Fibroblast of lung (primary cell): ENCODE measurements at places on chromosomes 16 and 17. TPM values are rescaled to one million over a fixed set of nuclear protein-coding genes. Genes with fewer than 3 reads are reported as not detected.

CTRB2 gene
- not detected in 2 replicates for total RNA-seq

HSD17B2 gene
- 0.33 TPM in 1 of 2 replicates, not detected in the other for total RNA-seq

PYY gene
- total RNA-seq = 0.33 TPM in 1 of 2 replicates, not detected in the other

KRTAP1-1 gene
- total RNA-seq = not detected in 2 replicates

TMEM235 gene
- not detected in 2 replicates for total RNA-seq

CCDC200 gene
- not detected in 2 replicates for total RNA-seq

TEKT1 gene
- total RNA-seq = not detected in 2 replicates

CTDNEP1 gene
- 23.1 and 40.5 TPM in 2 replicates for total RNA-seq

RSPRY1 gene
- total RNA-seq = 33.4 and 51.9 TPM in 2 replicates

MMD gene
- total RNA-seq = 36.3 and 44.7 TPM in 2 replicates

EVI2A gene
- total RNA-seq = 11.8 and 22.8 TPM in 2 replicates

PLK1 gene
- total RNA-seq = 0.77 and 6.3 TPM in 2 replicates

BCL6B gene
- under 0.01 and 0.50 TPM in 2 replicates for total RNA-seq

KIAA0753 gene
- total RNA-seq = 12.1 and 12.9 TPM in 2 replicates

KRT40 gene
- not detected in 2 replicates for total RNA-seq

BAIAP3 gene
- total RNA-seq = 0.26 and 0.83 TPM in 2 replicates

SEPTIN12 gene
- not detected in 2 replicates for total RNA-seq

PPP1R1B gene
- under 0.01 and 0.26 TPM in 2 replicates for total RNA-seq

KRT9 gene
- not detected in 2 replicates for total RNA-seq

PRAC2 gene
- not detected in 2 replicates for total RNA-seq

CD300LB gene
- total RNA-seq = not detected in 2 replicates

ICAM2 gene
- 2.6 and 3.5 TPM in 2 replicates for total RNA-seq

SOST gene
- not detected in 2 replicates for total RNA-seq

TNS4 gene
- under 0.01 TPM in 1 of 2 replicates, not detected in the other for total RNA-seq

YBX2 gene
- total RNA-seq = under 0.01 TPM in 1 of 2 replicates, not detected in the other

TBC1D3K gene
- not detected in 2 replicates for total RNA-seq

GRAP gene
- under 0.01 TPM in 1 of 2 replicates, not detected in the other for total RNA-seq

GUCY2D gene
- not detected in 2 replicates for total RNA-seq

ARHGAP27 gene
- 1.5 and 3.3 TPM in 2 replicates for total RNA-seq

ATP2A1 gene
- 0.26 and 0.33 TPM in 2 replicates for total RNA-seq

MSRB1 gene
- total RNA-seq = 5.6 and 7.1 TPM in 2 replicates

SPATA32 gene
- not detected in 2 replicates for total RNA-seq

VMO1 gene
- total RNA-seq = 0.33 and 1.5 TPM in 2 replicates

CLDN7 gene
- total RNA-seq = 2.6 and 17.2 TPM in 2 replicates

SPIRE2 gene
- total RNA-seq = 2.6 and 3.8 TPM in 2 replicates

ARL5C gene
- total RNA-seq = not detected in 2 replicates

ATAD5 gene
- 0.77 and 0.83 TPM in 2 replicates for total RNA-seq
